ENCODE measurements at places on chromosomes 2 and 18.

DNA sequence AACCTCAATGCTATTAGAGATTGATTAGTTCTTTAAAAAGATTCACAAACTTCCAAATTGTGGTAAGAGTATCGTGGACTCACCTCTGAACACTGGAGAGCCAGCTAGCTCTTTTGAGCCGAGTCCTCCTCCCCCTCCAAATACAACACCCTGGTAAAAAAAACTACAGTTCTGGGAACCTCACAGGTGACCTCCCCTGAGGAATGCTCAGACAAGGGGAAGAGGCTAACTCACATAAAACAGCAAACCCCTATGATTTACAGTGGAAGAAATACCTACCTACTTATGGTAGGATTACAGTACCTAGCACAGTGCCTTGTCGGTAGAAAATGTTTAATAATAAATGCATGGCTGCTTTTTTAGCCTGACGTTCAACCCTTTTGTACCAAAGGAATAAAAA is 8.4 kb downstream of the ZNF24 start:
- no peak for DNase-seq

GRCh38 chr2:44299635-44300034 is 24.4 kb downstream of the SLC3A1 start:
- DNase-seq, result no peak

DNA sequence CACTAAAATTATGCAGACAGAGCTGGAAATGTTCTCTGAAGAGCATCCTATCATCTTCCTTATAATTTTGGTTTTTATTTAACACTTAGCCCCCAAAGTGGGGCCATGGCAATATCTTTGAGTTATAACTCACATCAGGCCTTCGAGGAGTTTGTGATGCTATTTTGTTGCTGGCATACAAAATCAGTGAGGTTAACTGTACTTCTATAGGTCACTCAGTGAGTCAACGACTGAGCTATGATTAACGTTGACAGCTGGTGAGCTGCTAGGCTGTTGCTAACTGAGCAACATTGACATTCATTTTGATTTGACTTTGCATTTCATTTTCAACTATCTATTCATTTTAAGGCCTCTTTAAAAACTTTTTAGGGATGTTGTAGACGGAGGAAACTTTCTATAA is 50.0 kb downstream of the GPD2 start:
- DNase-seq, result no peak

DNA sequence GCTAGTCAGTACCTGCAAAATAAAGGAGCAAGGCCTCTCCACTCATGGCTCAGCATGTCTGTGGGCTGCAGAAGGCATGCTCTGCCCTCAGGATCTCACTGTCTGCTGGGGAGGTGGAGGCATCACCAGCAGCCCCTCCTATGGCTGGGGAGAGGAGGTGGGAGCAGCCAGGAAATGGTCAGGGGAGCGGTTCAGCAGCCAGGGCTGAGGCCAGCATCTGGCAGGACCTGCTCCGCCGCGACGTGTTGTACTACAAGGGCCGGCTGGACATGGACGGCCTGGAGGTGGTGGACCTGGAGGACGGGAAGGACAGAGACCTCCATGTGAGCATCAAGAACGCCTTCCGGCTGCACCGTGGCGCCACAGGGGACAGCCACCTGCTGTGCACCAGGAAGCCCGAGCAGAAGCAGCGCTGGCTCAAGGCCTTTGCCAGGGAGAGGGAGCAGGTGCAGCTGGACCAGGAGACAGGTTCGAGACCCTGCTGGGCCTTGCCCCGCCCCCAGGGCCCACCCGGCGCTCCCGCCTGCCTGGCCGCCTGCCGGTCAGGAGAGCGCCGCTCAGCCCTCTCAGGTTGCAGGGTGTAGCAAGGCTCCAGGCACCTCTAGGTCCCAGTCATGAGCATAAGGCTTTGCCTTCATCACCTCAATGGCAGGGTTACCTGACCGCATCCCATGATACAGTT is 49.0 kb downstream of the FAM168B start:
- DNase-seq, result peak; percentile 35

DNA sequence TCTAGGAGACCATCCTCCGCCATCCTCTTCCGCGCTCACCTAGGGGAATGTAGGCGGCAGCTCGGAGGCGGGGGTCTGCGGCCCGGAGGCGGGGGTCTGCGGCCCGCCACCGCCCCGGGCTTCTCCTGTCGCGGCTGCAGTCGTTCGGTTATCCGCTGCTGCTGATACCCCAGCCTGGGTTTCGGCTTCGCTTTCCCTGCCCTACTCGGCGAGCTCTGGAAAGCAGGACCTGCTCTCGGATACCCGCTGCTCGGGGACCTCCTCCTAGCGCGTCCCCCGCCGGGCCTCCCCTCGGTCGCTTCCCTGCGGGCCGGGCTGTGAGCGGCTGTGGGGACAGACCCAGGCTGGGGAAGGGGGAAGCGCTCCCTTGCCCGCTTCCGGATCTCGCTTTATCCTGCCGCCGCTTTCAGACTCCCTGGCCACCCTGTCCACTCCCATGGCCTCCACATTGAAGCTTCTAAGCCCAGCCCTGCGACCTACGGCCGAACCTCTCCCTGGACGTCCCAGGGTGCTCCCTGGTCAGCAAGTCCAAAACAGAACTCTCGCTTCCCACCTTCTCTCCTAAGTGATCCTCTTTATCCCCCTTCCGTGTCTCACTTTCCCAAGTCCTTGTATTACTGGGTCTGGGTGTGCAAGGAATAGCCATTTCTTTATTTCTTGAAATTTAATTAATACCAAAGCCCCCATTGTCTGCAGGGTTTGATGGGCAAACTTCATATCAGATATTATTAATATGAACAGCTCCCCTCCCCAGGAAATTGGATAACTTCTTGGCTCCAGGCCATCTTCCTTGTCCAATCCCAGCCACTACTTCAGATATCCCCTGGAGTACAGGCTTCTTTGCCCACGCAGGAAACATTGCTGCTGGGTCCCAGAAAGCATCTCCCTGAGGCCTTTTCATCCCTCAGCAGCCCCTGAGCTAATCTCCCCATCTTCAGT is 769 bp downstream of the FKBP1B start:
- peak; percentile 57 for DNase-seq
